ENCODE measurements at places on chromosomes 4 and X.

DNA sequence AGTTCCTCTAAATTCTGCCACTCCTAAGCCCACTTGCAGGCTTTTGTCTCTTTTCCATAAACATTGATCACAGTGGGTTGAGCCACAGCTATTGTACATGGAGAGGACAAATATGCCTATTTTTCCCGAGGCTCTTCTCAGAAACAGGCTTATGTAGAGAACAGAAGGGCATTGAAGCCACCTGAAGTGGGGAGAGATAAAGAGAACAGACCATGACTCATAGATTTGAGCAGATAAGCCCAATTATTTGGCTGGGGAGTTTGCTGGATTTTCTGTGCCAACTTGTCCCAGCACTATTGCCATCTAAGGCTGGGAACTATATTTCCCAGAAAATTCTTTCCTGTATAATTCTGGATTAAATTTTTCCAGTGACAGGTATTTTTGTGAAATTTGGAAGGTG lies 446.1 kb upstream of the RPS6KA3 start:
- no peak for DNase-seq

- DNase-seq = no peak
Observed at GRCh38 chr4:123870216-123870876, 473.8 kb downstream of the SPRY1 start.

- no peak for DNase-seq
Observed at GRCh38 chr4:142959173-142959572, 113.1 kb upstream of the INPP4B start.

- no peak for DNase-seq
Observed at GRCh38 chr4:30245140-30245539, 475.0 kb upstream of the PCDH7 start.

DNA sequence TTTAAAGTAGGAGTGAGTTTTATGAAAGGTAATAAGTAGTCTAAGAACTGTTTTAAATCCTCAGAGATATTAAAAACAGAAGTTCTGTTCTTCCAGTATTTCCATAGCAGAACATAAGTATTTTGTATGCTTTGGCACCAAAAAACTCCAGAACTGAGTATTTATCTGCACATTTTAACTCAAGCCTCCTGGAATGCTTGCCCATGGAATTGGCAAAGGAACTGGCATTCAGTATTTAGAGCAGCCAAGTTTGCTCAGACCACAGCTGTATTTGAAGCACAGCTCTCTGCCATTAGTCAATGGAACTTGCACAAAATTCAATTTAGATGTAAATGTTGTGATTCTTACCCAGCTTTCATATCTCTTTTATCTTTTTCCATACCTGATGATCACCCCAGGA lies 42.2 kb downstream of the NDNF start:
- no peak for DNase-seq
